ENCODE measurements at places on chromosomes 13 and 19. TPM values are rescaled to one million over a fixed set of nuclear protein-coding genes. Genes with fewer than 3 reads are reported as not detected.

DNA sequence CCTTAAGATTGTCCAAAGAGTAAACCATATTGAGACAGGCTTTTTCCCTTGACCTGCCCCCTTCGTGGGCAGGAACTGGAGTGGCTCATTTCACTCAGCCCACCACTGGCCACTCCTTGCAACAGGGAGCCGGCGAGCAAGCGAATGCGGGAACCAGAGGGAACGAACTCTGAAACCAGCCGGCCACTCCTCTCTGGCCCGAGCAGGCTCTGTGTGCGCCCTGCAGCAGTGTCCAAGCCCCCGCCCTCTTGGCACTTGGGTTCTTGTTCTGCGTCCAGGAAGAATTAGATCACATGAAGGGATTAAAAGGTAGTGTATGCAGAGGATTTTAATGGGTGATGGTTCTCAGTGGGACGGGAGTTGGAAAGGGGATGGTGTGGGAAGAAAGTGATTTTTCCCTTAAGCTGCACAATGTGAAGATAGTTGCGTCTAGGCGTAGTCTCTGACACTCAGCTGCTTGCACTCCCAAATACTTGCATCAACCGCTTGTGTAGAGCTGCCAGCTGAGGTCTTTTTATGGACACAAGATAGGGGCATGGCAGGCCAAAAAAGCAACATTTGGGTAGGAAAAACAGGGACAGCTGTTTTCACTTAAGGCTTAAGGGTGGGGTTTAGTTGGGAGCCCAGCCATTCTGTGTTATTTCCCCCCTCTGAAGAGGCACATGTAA lies 1209.7 kb upstream of the PCDH20 start:
- no peaks in the 10 kb centered on the region for H3K27me3 ChIP-seq
- no peaks in the 10 kb centered on the region for H3K4me1 ChIP-seq
- peak; percentile 43 for DNase-seq

- no peaks in the 10 kb centered on the region for H3K36me3 ChIP-seq
- H3K4me1 ChIP-seq = peaks cover 18% of the 10 kb centered on the region
- no peaks in the 10 kb centered on the region for H3K27me3 ChIP-seq
- H3K27ac ChIP-seq = peak overlapping the region; percentile 83
Measured at GRCh38 chr13:30394751-30395191, 27.5 kb upstream of the UBE2L5 start.

- no peaks in the 10 kb centered on the region for H3K36me3 ChIP-seq
- H3K4me3 ChIP-seq = no peak overlapping the region
- H3K27me3 ChIP-seq = no peaks in the 10 kb centered on the region
- no peak overlapping the region for H3K27ac ChIP-seq
- DNase-seq = no peak
- peaks cover 6% of the 10 kb centered on the region for H3K4me1 ChIP-seq
Measured at GRCh38 chr13:30757026-30757742, 21.8 kb downstream of the ALOX5AP start.

GRCh38 chr19:45322311-45322710 lies 364 bp downstream of the CKM start:
- peaks cover 18% of the 10 kb centered on the region for H3K27me3 ChIP-seq
- peaks cover 16% of the 10 kb centered on the region for H3K36me3 ChIP-seq
- H3K27ac ChIP-seq = peak overlapping the region; percentile 96
- peak overlapping the region; percentile 65 for H3K4me3 ChIP-seq

- H3K4me3 ChIP-seq = peak overlapping the region; percentile 67
- DNase-seq = peak; percentile 86
- H3K27ac ChIP-seq = peak overlapping the region; percentile 79
- no peaks in the 10 kb centered on the region for H3K36me3 ChIP-seq
- peaks cover 12% of the 10 kb centered on the region for H3K4me1 ChIP-seq
Measured at GRCh38 chr13:33017323-33017929, 1.2 kb downstream of the KL start.

The ODAD3 gene
- 0.22 TPM for total RNA-seq

The CYSLTR2 gene
- total RNA-seq = 0.09 TPM

The ZNF681 gene
- total RNA-seq = 2.7 TPM

The CCL25 gene
- not detected for total RNA-seq

Measured in muscle of leg (tissue), 16 donors.